ENCODE measurements at places on chromosomes 4 and X.

DNA sequence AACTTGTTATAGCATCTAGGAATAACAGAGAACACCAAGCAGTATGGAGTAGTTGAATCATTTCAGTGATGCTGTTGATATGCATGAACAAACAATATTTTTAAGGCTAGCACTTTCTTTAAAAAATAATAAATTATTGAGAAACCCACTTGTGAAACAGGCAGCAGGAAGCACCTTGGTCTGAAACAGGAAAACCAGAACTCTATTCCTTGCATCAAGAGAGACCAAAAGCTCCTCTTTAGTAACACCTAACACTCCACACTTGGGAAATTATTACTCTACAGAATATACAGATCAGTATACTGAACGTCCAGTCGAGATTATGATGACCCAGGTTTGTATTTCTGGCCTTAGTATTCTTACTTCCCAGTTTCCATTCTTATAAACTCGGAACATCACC, 129.0 kb downstream of the ARAP2 start:
- no peak for DNase-seq

DNA sequence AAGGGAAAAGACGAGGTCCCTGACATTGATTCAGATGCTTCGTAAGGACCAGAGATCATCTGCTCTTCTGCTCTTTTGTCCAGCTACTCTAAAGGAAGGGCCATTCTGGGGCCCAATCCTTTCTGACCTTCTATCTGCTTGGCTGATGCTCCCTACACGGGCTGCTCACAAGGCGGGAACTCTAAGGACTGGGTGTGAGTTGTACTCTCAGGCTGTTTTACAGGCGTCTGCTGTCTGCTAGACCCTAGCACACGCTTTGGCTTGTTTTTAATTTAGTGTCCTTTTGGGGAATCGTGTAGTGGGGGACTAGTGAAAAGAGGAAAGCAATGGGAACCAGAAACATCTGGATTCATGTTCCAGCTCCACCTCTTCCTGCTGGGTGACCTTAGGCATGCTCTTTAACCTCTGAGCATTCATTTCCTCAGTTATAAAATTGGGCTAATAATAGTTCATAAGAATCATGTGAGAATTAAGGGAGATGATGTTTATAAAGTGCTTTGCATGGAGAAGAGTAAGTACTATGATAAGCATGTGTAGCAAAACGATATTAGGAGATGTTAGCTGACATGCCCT, 53.1 kb downstream of the CASP3 start:
- no peak for DNase-seq

DNA sequence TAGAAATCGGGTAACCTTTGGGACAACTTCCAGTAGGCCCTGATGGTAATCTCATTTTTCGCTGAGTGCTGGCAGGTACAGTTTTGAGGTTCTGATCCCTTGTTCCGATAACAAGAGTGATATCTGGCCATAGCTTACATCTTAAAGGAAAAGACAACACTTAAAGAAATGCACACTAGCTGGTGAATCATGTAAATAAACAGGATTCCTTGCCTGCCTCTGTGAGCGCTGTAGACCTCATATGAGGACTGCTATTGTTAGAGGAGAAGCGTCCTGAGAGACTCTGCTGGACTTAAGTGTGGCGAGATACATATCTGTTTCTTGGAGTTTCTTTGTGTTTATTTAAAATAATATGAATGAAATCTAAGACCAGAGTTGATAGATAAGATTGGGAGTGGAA, 149.3 kb upstream of the SLC4A4 start:
- no peak for DNase-seq

- DNase-seq: no peak
Measured at GRCh38 chrX:23136816-23137215, 137.1 kb downstream of the DDX53 start.

GRCh38 chr4:120977435-120977997, 55.0 kb upstream of the PRDM5 start:
- no peak for DNase-seq

- DNase-seq: no peak
Measured at GRCh38 chrX:37701588-37701987, 16.0 kb downstream of the XK start.

GRCh38 chrX:151396042-151396824, 773 bp upstream of the VMA21 start:
- DNase-seq: no peak

DNA sequence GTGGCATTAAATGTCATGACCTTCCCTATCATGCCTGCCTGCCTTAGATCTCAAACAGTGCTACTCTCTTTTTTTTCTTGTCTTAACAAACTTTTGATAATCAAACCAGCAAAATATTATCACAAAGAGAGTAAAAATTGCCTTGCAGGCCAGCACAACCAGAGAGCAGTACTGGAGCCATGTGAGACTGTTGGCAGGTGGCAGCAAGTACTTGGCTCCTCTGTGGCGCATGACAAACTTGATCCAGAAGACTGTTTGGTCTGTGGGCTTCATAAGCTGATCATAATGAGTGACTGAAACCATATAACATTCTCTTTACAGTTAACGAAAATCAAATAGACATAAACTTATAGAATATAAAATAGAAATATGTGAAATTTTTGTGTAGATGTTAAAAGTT, 33.3 kb upstream of the UGT2A3 start:
- no peak for DNase-seq
